ENCODE measurements at places on chromosomes 5 and 9.

- no peak for DNase-seq
Observed at GRCh38 chr5:126125407-126125806, 297.8 kb upstream of the GRAMD2B start.

DNA sequence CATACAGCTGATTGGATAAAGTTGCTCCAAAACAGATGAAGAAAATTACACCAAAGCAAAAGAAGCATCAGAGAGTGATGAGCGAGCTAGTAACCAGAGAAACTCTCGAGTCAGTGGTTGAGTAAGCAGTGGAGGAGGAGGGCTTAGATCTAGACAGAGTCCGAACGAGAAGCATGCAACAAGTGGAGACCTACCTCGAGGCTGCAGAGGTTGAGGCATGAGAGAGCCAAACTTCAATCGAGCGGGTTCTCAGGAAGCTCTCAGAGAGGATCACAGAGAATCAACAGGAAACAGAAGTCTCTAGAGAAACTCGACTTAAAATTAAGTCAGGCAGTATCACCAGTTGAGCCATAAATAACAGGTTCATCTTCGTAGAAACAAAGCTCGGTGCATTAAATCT lies 6.1 kb downstream of the RUSC2 start:
- DNase-seq: no peak

DNA sequence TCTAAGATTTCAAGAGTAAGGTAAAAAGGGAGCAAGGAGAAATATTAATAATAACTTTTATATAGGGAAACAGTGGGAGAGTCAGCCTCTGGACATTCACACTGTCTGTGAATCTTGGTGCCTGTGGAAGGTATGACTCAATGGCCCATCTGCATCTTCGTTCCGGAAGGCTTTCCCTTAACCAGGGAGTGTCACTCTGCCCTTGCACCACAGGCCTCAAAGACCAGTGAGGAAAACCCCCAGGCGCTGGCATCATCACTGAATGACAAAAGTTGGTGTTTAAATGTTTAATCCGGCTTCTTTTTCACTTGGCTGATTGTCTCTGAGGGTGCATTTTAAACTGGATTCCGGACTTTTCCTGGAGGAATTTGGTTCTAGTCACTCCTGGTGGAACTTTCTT lies 522.4 kb upstream of the TLE4 start:
- no peak for DNase-seq

DNA sequence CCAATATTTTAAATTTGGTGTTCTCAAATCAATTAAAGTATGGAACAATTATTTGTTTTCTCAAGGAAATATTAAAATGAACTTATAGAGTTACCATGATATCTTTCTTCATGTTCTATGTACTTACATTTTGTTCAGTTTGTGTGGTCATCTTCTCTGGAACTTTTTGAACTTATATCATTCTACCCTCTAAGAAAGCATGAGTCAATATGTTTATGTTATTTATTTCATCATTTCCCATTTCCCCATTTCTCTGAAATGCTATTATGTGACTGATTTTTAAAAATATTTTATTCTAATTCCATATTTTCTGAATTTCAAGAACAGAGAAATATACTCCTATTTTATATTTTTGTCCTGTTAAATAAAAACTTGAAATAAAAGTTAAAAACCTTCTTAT lies 123.5 kb upstream of the ACOT12 start:
- DNase-seq: no peak

GRCh38 chr9:85505612-85506011 lies 236.1 kb downstream of the AGTPBP1 start:
- DNase-seq: no peak

DNA sequence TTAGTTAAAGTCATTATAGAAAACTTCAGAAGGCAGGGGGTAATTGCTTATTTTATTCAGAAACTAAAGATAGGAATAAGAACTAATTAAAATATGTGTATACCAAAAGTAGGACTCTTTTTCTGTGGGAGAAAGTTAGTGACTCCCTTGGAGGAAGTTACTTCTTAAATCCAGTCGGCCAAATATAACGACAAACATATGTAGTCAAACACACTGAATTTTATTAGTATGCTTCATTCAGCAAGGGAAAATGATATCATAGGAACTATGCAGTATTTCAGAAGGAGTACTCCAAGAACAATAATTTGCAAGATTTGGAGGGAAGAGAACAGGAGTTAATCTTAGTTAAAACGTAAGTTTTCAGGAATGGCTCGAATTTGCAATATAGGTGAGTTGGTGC lies 432.6 kb downstream of the CYLC2 start:
- no peak for DNase-seq

DNA sequence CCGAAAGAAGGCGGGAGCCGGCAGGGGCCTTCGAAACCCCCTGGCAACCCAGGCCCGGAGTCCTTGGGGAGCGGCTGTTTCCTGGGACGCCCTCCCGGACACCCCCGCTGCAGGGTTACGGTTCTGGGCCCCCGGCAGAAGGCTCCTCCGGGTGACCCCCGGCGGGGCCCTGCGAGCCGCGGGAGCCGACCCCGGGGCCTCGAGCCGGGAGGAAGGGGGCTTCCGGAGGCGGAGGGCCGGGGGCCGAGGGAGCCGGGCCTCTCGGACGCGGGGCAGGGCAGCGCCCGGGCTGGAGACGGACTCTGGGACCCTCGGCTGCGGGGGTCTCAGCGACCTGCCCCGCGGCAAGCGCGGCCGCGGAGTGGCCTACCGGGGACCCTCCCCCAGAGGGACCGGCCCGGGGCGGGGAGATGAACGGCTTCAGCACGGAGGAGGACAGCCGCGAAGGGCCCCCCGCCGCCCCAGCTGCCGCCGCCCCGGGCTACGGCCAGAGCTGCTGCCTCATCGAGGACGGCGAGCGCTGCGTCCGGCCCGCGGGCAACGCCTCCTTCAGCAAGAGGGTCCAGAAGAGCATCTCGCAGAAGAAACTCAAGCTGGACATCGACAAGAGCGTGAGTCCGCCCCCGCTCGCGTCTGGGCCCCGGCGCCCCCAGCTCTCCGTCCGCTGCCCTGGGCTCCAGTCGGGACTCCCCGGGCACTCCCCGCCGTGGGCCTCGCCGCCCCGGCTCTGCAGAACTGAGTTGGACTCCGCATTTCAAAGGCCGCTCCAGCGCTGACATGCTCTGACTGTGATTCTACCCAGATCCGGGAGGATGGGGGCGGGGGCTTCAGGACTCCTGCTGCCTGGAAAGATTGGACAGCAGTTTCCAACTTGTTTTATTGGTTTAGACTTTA lies 645 bp downstream of the SAP30L start:
- DNase-seq: peak; percentile 51

- no peak for DNase-seq
Observed at GRCh38 chr5:14687023-14687665, 22.6 kb downstream of the OTULIN start.

- DNase-seq: no peak
Observed at GRCh38 chr9:126166291-126166690, 160.3 kb upstream of the MVB12B start.

DNA sequence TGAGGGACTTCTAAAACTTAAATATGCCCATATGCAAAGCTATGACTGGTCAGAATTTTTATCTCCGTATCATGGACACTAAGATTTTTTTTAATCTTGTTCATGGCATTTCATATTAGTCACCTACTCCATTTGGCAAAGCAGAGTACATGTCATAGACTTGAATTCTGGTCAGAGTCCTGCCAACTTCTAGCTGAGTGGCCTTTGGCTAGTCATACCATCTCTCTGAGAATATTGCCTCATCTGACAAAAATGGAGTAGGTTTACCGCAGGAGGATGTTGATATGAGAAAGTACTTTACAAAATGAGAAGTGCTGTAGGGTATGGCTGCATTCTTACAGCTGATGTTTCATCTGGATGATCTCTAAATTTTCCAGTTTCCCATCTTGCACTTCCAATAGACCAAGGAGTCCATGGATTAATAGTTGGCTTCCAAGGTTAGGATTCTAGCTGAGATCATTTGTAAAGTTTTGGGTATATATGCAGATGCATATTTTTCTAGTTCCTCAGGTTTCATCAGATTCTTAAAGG lies 150.8 kb upstream of the NR3C1 start:
- DNase-seq: no peak

- DNase-seq: no peak
Observed at GRCh38 chr5:53397845-53398244, 82.6 kb upstream of the FST start.

GRCh38 chr5:96708600-96708999 lies 46.4 kb downstream of the CAST start:
- DNase-seq: no peak

- DNase-seq: no peak
Observed at GRCh38 chr5:62001640-62002039, 304.4 kb upstream of the KIF2A start.

- no peak for DNase-seq
Observed at GRCh38 chr5:87233143-87233542, 34.5 kb upstream of the RASA1 start.

Measured in B cell (primary cell).